ENCODE measurements at places on chromosomes 16 and 17.

DNA sequence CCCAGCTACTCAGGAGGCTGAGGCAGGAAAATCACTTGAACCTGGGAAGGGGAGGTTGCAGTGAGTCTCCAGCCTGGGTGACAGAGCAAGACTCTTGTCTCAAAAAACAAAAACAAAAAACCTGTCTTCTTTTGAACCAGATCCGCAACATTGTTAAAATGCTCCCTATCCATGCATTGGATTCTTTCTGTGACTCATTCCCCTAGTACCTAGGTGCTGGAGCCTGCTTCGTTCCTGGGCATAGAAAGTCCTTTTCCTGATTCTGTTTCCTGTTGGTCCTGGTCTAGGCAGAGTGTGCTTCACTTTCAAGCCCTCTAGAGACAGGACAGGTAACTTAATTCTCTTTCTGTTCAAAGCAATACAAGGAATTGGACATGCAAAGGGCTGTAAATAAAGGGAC lies 5.2 kb downstream of the EPN2 start:
- DNase-seq, result no peak

DNA sequence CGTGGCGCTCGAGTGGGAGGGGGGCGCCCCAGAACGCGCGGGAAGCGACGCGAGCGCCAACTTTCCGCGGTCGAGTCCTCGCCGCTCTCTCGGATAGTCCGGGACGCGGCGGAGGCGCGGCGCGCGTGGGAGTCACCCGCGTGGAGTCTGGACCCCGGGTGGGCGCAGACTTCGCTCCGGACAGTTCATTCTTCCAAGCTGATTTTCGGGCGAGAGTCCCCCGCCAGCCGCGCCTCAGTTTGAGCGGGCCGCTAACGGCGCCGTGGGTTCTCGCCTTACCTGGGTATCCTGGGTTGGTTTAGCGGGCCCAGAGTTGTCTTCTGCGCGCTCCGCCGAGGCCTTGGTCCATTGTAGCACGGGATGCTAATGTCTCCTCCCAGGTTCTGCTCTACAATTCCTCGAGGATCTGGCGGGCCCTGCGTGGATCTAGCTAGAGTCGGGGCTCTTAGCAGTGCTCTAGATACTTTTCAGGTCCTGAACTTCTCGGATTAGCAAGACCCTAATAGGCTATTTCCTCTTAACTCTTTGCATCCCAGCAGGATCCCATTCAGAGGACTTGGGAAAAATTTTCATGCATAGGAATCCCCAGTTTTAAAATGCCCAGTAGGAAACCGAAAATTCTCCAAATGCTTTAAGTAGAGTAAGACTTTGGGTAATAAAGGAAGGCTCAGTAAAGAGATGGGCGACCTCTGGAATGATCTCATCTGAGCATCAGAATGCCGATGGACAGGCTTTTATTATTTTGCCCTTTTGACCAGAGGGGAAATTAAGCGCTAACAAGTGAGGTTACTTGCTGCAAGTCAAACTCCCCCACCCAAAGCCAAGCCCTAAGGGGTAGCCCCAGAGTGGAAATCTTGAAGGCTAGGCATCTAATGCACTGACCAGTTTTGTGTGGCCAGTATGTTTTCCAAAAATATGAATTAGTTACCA lies 537 bp upstream of the GJC1 start:
- peak; percentile 32 for DNase-seq

DNA sequence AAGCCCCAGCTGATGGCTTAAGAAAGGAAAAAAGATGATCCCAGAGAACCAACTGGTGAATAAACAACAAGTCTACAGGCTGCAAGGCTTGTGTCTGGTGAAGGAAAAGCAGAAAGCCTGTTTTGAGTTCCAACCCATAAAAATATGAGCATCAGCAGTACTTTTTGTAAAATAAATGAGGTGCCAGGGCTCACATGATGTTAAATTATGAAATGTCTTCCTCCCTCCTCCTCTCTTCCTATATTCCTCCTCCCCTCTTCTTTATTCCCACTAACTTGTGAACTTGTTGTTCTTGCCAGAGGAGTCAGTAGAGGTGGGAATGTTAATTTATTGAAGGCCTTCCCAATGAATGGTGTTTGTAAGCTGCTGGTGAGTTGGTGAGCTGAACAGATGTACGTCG lies 212.2 kb upstream of the CDH11 start:
- DNase-seq, result no peak

DNA sequence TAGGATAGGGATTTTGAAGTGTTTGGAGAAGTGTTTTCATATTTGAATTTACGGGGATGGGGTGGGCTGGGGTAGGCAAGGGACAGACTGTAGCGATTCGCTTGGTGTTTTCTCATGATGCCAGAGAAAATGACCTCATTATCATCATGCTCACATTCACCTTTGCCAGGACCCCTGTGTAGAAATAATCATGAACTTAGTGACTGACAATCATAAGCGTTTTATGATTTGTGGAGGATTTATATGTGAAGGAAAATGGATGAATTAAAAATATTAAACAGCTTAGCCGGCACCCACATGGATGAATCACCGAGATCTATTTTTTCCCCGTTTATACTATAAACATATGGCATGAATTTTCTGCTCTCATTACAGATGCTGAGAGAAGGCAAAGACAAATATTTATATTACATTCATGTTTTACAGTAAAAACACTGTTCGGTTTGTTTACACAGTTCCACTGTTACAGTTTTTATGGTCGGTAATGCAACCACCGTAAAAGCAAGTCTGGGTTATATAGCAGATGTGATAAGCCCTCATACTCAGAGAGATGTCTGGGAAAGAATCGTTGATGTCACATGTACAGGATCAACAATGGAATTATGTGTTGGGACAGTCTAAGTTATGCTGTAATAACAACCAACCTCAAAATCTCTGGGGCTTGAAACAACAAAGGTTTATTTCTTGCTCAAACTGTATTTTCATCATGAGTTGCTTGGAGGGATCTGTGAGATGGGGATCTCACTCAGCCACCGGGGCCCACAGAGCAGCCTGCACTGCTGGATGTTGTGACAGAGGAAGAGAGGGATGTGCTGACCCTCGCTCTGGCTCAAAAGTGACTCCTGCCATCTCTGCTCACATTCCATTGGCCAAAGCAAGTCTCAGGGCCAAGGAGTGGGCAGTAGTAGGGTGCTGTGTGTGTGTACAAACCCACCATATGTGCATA lies 85.1 kb downstream of the WWOX start:
- no peak for DNase-seq

DNA sequence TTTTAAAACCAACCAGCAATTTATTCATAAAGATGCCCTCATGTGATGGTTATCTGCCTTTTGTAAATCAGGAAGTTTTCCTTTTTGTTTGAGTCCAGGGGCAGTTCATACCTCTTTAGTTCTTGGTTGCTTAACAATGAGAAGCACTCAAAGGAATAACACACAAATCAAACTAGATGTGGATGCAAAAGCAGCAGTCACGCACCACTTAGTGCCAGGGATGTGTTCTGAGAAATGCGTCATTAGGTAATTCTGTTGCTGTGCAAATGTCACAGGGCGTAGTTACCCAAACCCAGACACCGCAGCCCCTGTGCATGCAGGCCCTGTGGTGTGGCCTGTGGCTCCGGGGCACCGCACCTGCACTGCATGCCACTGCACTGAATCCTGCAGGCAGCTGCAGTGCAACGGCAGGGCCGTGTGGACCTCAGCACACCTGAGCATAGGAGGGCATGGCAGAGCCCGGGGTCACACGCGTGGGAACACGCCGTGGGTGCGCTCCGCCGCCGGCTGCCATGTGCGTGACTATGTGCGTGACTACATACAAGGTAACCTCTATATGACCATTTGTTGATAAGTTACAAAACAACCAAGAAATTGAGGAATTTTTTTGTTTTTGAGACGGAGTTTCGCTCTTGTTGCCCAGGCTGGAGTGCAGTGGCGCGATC lies 39.6 kb downstream of the PKD1 start:
- DNase-seq, result no peak

- DNase-seq, result no peak
These were observed 7.7 kb downstream of the CDH1 start for GRCh38 chr16:68744744-68745280.

GRCh38 chr17:56099649-56100048 lies 53.6 kb upstream of the ANKFN1 start:
- DNase-seq, result no peak

- DNase-seq, result no peak
These were observed 53.1 kb downstream of the VPS53 start for GRCh38 chr17:661509-661908.

DNA sequence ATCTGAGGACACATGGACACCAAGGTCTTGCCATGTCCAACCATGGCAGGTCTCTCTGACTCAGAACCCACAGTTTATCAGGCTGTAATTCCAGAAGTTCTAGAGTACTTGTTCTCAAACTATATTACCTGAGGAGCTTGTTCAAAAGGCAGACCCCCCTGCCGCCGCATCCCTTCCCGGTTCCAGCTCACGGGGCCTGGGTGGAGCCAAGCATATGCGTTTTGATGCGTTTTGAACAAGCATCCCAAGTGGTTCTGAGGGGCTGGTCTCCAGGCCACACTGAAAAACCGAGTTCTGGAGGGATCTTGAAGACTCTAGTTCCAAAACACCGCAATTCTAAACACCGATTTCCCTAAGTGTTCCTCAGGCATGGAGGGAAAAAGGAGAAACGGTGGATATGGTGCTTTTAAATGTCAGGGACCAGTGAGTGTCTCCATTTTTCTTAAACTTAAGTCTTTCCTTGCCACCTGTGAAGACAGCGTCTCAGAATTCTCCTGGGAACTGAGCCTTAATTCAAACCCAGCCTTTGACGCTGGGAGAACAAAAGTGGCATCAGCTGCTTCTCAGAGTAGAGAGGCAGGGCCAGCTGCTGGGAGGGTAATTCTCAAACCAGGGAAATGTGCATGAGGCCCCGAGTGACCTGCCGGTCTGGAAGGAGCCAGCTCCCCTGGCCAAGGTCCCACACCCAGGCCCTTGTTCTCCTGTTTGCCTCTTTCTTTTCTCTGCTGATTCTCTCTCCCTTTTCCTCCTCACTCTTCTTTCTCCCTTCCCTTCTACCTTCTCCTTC lies 84.4 kb upstream of the PLCG2 start:
- DNase-seq, result no peak

- DNase-seq, result no peak
These were observed 36.5 kb downstream of the GLP2R start for GRCh38 chr17:9862220-9862619.

- DNase-seq, result no peak
These were observed 191.1 kb downstream of the ZFHX3 start for GRCh38 chr16:72856797-72857196.

DNA sequence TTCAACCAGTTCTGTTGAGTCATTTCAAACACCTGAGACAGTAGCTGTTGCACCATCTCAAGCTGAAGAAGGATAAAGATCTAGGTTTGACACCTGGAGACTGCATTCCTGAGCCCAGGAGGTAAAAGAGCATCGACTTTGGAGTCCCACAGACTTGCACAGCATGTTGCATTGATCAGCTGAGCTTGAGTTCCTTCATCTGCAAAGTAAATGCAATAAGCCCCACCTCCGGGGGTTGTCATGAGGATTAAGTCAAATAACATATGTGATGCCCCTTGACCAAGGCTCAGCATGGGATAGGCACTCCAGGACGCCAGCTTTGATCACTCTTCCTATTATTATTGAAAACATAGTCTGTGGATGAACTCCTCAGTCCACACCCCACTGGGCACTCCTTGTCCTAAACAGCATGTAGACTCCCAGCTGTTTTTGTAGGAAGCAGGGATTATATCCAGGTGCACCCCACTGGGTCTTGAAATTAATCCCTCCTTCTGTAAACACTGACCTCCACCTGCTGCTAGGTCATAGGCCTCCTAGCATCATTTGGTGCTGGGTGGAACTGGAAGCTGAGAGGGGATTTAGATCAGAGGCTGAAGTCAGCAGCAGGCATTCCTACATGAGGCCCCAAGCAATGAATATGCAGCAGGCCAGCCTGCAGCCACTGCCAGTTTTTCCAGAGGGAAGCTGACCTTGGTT lies 259.0 kb downstream of the HS3ST4 start:
- DNase-seq, result no peak

- peak; percentile 36 for DNase-seq
These were observed 318.3 kb downstream of the PHKB start for GRCh38 chr16:47779201-47780016.

DNA sequence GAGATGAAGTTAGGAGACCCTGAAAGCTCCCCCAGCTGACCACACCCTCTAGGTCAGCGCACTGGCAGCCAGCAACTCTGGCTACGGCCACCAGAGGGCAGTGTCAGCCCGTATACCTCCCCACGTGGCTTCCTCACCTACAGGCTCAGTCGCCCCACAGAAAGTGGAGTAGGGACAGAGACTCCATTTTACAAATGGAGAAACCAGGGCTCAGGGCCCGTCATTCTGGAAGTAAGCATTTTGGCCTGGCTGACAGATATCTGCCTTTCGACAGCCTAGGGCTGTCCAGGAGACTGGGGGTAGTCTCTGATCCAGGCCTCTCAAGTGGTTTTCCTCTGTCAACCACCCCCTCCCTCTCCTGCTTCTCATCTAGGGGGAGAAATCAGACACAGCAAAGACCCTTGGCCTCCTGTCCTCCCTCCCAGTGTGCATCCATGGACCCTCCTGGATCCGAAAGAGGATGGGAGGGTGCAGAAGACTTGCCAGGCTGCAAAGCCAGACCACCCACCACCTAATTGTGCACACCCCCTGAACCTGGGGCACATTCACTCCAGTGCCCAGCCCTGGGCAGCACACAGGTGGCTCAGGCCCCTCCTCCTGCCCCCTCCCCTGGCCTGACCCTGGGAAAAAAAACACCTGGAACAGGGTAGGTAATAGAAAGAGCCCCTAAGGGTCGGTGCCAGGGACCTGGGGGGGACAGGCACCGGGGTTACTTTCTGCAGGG lies 3.8 kb upstream of the HAP1 start:
- DNase-seq, result peak; percentile 86

DNA sequence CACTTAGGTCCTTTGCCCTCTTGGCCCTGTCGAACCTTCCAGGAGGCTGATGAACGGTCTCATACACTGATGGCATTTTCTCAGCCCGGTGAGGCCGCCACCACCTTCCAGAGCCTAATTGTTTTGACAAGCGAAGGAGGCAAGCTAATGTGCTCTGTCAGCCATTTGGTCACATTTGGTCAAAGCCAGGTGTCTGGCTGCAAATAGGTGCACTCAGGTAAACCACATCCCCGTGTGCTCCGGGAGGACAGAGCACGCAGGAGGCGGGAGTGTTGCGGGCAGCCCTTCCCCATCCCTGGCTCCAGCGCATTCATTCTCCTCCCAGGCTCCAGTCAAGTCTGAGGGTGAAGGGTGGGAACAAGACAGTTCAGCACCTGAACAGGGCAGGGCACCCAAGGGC lies 240.1 kb downstream of the MSI2 start:
- DNase-seq, result no peak

DNA sequence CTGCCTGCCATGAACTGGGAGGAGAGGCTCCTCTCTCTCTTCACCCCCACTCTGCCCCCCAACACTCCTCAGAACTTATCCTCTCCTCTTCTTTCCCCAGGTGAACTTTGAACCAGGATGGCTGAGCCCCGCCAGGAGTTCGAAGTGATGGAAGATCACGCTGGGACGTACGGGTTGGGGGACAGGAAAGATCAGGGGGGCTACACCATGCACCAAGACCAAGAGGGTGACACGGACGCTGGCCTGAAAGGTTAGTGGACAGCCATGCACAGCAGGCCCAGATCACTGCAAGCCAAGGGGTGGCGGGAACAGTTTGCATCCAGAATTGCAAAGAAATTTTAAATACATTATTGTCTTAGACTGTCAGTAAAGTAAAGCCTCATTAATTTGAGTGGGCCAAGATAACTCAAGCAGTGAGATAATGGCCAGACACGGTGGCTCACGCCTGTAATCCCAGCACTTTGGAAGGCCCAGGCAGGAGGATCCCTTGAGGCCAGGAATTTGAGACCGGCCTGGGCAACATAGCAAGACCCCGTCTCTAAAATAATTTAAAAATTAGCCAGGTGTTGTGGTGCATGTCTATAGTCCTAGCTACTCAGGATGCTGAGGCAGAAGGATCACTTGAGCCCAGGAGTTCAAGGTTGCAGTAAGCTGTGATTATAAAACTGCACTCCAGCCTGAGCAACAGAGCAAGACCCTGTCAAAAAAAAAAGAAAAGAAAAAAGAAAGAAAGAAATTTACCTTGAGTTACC lies 36.7 kb upstream of the STH start:
- no peak for DNase-seq

Measured in activated CD4-positive, CD25-positive, alpha-beta regulatory T cell treated with anti-CD3 and anti-CD28 coated beads, Interleukin-2, amount 50 U/mL, for 72 hours (primary cell).